Endothelial cell (in vitro differentiated cells): ENCODE measurements at places on chromosomes 5 and 9. TPM values are rescaled to one million over a fixed set of nuclear protein-coding genes. Genes with fewer than 3 reads are reported as not detected.

DNA sequence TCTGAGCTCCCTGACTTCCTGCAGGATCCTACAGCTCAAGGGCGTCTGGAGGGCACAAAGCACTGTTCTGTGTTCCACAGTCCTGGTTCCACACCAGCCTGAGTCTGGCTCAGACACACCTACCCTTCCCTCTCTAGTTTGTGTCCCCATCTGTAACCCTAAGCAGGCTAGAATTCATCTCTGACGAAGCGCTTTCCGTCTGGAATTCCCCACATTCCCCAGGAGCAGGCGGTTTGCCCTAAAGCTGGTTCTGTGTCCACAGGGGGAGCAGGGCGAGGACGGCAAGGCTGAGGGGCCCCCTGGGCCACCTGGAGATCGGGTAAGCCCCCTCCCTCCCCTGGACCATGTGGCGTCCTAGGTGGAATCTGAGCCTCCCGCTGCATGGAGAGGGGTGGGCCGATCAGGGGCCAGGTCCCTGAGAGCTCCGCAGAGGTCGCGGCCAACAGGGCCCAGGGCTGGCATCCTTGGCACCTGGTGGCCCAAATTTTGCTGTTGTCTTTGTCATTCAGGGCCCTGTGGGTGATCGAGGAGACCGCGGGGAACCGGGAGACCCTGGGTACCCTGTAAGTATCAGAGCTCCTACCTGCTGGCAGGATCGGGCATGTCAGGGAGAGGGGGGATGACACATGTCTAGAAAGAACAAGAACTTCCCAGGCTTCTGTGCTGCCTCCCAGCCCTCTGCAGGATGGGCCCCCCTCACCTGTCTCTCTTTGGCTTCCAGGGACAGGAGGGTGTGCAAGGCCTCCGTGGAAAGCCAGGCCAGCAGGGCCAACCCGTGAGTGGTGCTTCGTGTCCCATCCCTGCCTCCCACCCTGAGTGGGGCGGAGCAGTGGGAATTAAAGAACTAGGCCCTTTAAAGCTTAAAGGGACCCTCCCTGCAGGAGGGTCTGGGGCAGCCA, 34.5 kb upstream of the ORM1 start:
- peaks cover 3% of the 10 kb centered on the region for H3K27me3 ChIP-seq
- H3K4me3 ChIP-seq = peak overlapping the region; percentile 59
- DNase-seq = no peak
- peak overlapping the region; percentile 57 for H3K27ac ChIP-seq
- H3K36me3 ChIP-seq = peaks cover 30% of the 10 kb centered on the region
- peaks cover 10% of the 10 kb centered on the region for H3K4me1 ChIP-seq

DNA sequence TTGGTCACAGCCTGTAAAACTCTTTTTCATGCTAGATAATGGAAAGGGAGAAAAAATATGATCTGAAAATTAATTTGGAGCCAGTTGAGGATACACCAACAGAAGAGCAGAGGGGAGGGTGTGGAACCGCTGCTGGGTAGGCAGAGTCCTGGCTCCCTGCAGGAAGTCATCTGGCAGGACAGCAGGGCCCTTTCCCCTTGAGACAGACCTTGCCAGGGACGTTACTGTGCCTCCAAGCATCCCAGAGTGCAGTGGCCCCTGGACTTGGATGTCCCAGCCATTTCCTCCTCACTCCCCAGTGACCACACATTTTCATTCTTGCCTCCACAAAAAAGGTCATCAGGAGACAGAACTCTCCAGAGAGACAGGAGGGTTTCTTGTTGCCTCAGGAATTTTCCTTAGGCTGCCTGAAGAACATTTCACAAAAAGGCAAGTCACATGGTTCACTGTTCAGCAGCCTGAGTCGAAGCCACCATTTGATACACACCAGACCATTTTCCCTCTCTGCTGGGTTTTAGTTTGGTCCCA, 5.9 kb downstream of the TRPM3 start:
- H3K27ac ChIP-seq = no peak overlapping the region
- no peaks in the 10 kb centered on the region for H3K27me3 ChIP-seq
- DNase-seq = no peak
- H3K36me3 ChIP-seq = no peaks in the 10 kb centered on the region

DNA sequence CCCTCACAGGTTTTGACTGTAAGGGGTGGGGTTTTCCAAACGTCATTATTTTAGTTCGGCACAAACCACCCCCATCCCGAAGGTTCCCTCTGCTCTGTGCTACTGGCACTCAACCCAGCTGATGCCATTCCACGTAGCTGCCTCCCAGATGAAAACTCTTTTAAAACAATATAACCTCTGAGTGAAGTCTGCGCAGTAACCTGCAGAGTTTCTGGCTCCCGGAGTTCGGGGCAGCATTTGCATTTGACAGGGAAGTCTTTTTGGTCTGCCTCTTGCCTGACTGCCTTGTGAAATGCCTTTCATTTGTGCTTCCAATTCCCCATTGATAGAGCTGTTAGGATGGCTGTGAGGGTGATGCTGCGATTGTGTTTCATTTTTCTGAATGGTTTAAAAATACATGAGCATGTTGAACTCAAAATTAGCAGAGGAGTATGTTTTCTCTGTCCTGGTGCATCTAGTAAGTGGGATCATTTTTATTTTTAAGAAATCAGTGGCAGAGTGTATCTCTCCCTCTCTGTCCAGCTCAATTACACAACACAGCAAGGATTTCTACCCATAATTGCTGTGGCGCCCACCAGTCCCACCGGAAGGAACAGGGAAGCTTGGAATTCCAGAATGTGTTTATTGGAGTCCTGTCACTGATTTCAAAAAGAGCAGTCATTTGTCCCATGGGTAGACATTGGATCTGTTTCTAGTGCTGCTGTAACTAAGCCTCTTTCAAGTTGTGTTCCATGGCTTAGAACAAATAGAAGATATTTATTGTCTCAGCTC, 24.8 kb downstream of the ADCY2 start:
- DNase-seq = no peak
- H3K27ac ChIP-seq = no peak overlapping the region
- no peak overlapping the region for H3K4me3 ChIP-seq
- peaks cover 3% of the 10 kb centered on the region for H3K27me3 ChIP-seq
- H3K36me3 ChIP-seq = no peaks in the 10 kb centered on the region
- H3K4me1 ChIP-seq = peaks cover 6% of the 10 kb centered on the region

- DNase-seq = no peak
- H3K36me3 ChIP-seq = no peaks in the 10 kb centered on the region
- no peaks in the 10 kb centered on the region for H3K4me1 ChIP-seq
- H3K27me3 ChIP-seq = peaks cover 2% of the 10 kb centered on the region
- H3K27ac ChIP-seq = no peak overlapping the region
Measured at GRCh38 chr9:127390248-127390545, 6.8 kb upstream of the SLC2A8 start.

- H3K27me3 ChIP-seq = no peaks in the 10 kb centered on the region
- no peaks in the 10 kb centered on the region for H3K4me1 ChIP-seq
- H3K36me3 ChIP-seq = no peaks in the 10 kb centered on the region
- no peak overlapping the region for H3K4me3 ChIP-seq
Measured at GRCh38 chr9:26346942-26347477, 545.6 kb downstream of the CAAP1 start.

GRCh38 chr5:131324303-131324702, 60.5 kb downstream of the CDC42SE2 start:
- no peaks in the 10 kb centered on the region for H3K27me3 ChIP-seq
- peaks cover 8% of the 10 kb centered on the region for H3K36me3 ChIP-seq
- no peak for DNase-seq
- no peaks in the 10 kb centered on the region for H3K4me1 ChIP-seq

- no peaks in the 10 kb centered on the region for H3K36me3 ChIP-seq
- H3K4me3 ChIP-seq = no peak overlapping the region
- no peak overlapping the region for H3K27ac ChIP-seq
- peaks cover 17% of the 10 kb centered on the region for H3K4me1 ChIP-seq
Measured at GRCh38 chr5:139494256-139494655, 11.7 kb upstream of the STING1 start.

GRCh38 chr9:135693265-135693664, 6.0 kb downstream of the SOHLH1 start:
- H3K27ac ChIP-seq = no peak overlapping the region
- no peaks in the 10 kb centered on the region for H3K4me1 ChIP-seq
- no peak overlapping the region for H3K4me3 ChIP-seq
- peaks cover 5% of the 10 kb centered on the region for H3K27me3 ChIP-seq
- DNase-seq = no peak

- no peak overlapping the region for H3K27ac ChIP-seq
- H3K4me1 ChIP-seq = peaks cover 13% of the 10 kb centered on the region
- peaks cover 2% of the 10 kb centered on the region for H3K27me3 ChIP-seq
- no peak overlapping the region for H3K4me3 ChIP-seq
Measured at GRCh38 chr5:170638454-170639220, 134.8 kb downstream of the KCNIP1 start.

DNA sequence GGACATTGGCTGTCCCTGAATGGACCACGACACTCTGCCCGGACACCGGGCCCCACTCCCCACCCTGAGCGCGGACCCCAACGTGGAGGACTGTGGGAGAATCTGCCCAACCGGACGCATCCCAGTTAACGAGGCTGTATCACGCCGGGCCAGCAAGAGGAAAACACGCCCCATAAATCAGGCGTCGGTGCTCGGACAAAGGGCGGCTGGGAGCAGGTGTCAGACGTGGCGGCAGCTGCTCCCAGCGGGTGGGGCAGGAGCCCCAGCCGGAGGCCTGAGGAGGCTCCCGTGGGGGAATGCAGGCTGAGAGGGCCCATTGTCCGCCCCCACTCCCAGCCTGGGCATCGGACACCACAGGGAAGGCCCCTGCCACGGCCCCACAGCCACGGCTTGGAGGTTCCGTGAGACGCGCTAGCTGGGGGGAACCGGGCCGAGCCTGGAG, 19.2 kb downstream of the NOTCH1 start:
- H3K27me3 ChIP-seq = peaks cover 12% of the 10 kb centered on the region
- no peak for DNase-seq
- H3K4me3 ChIP-seq = no peak overlapping the region

GRCh38 chr9:115587310-115587709, 469.4 kb upstream of the TNC start:
- H3K4me1 ChIP-seq = no peaks in the 10 kb centered on the region
- H3K27me3 ChIP-seq = no peaks in the 10 kb centered on the region
- H3K4me3 ChIP-seq = no peak overlapping the region

- no peaks in the 10 kb centered on the region for H3K36me3 ChIP-seq
- H3K27me3 ChIP-seq = peaks cover 5% of the 10 kb centered on the region
- H3K4me3 ChIP-seq = no peak overlapping the region
- peak overlapping the region; percentile 82 for H3K27ac ChIP-seq
Measured at GRCh38 chr5:107519900-107520354, 150.8 kb downstream of the EFNA5 start.

GRCh38 chr9:19379283-19379682, 753 bp downstream of the RPS6 start:
- peaks cover 42% of the 10 kb centered on the region for H3K36me3 ChIP-seq
- peak overlapping the region; percentile 99 for H3K4me3 ChIP-seq
- DNase-seq = no peak
- peak overlapping the region; percentile 97 for H3K27ac ChIP-seq
- peaks cover 12% of the 10 kb centered on the region for H3K27me3 ChIP-seq

- H3K27me3 ChIP-seq = peaks cover 28% of the 10 kb centered on the region
- no peaks in the 10 kb centered on the region for H3K36me3 ChIP-seq
- no peak overlapping the region for H3K27ac ChIP-seq
- no peak overlapping the region for H3K4me3 ChIP-seq
- H3K4me1 ChIP-seq = peaks cover 12% of the 10 kb centered on the region
Measured at GRCh38 chr5:523441-524222, 617 bp downstream of the SLC9A3 start.

DNA sequence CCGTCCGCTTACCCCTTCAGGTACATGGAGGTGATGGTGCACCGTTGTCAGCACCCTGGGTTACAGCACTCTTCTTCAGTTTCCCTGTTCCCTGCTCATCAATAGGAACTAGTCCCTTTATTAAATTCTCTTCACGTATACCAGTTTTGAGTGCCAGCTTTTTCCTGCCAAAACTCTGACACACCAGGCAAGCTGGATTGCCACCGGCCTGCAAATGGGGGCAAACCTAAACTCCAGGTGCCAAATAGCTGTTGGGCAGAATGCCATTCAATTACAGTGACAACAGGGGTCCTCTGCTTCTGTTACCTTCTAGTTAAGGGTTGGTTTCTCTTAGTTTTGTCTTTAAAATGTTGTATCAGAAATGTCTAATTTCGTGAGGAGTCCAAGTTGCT, 400.4 kb downstream of the OSTF1 start:
- H3K4me1 ChIP-seq = peaks cover 4% of the 10 kb centered on the region
- H3K4me3 ChIP-seq = no peak overlapping the region

DNA sequence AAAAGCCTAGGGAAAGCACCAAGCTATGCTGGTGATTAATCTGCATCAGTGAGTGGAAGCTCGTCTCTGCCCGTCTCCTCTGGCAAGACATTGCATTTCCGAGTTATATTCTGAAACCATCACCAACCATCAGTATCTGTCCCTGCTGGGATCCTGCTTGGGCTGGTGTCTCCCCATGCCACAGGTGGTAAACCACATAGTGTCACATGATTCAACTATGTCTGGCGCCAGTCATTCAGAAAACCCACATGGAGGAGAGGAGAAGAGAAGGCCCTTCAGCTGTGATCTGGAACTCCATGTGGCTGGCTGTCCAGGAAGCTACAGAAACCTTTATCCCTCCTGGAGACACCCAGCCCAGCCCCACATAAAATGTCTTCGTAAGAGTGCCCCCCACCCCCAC, 4.8 kb downstream of the IL9 start:
- no peaks in the 10 kb centered on the region for H3K27me3 ChIP-seq
- no peak overlapping the region for H3K27ac ChIP-seq
- H3K4me1 ChIP-seq = no peaks in the 10 kb centered on the region

- H3K4me1 ChIP-seq = no peaks in the 10 kb centered on the region
- no peak for DNase-seq
- no peaks in the 10 kb centered on the region for H3K27me3 ChIP-seq
- H3K36me3 ChIP-seq = no peaks in the 10 kb centered on the region
Measured at GRCh38 chr5:16976625-16977008, 40.5 kb upstream of the MYO10 start.

GRCh38 chr5:15183520-15183919, 311.9 kb upstream of the ANKH start:
- no peaks in the 10 kb centered on the region for H3K36me3 ChIP-seq
- no peaks in the 10 kb centered on the region for H3K27me3 ChIP-seq
- H3K4me3 ChIP-seq = no peak overlapping the region

- H3K27me3 ChIP-seq = peaks cover 4% of the 10 kb centered on the region
- no peak for DNase-seq
- H3K4me3 ChIP-seq = no peak overlapping the region
- no peak overlapping the region for H3K27ac ChIP-seq
- H3K36me3 ChIP-seq = peaks cover 12% of the 10 kb centered on the region
Measured at GRCh38 chr5:367358-368130, 46.0 kb downstream of the AHRR start.

DNA sequence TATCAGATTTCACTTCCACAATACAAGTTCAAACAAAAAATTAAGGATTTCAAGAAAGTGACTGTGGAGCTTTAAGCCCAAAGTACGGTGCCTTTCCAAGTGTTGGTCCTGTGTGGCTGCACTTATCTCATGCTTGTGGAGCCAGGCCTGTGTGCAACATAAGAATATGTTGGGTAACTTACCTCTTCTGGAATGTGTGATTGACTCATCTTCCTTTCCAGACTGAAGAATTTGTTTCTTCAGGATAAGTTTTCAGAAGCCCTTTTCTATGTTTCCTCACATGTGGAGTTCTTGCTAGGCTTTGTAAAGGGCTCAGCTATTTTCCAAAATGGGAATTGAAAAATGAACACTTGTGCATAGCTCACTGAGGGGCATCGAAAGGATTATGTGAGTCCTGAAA, 485.1 kb upstream of the PAPPA start:
- no peaks in the 10 kb centered on the region for H3K36me3 ChIP-seq
- no peak for DNase-seq
- no peak overlapping the region for H3K4me3 ChIP-seq
- H3K27ac ChIP-seq = no peak overlapping the region
- H3K4me1 ChIP-seq = peaks cover 3% of the 10 kb centered on the region

FCN2 gene
- not detected for total RNA-seq

CA9 gene
- 1.5 TPM for total RNA-seq

NIM1K gene
- 0.15 TPM for total RNA-seq

SELENOP gene
- 68.9 TPM for total RNA-seq

FBP2 gene
- 0.28 TPM for total RNA-seq

HEXB gene
- 79.4 TPM for total RNA-seq

ACOT12 gene
- total RNA-seq = not detected

PCDHGA2 gene
- 1.6 TPM for total RNA-seq

SPATA31D4 gene
- total RNA-seq = not detected
